Cortex of kidney (tissue), 1 donor: ENCODE measurements at places on chromosomes 2 and 18.

DNA sequence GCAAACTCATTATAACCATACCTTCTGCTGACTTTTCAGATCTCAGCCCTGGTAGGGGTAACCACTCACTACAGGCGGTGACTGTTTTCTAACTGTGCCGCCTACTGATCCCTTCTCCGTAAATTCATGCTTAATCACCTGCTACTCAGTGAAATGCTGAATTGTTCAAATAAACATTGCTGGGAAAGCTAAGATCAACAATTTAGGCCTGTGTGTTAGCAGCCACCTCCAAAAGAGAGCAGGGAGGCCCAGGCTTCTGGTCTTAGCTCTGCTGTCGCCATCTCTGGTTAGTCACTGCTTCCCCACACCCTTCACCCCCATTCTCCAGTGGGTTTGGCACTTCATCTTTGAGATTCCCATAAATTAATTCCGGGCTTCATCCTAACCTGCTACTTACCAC lies 21.8 kb upstream of the NT5C1B start:
- DNase-seq: no peak

- no peak for DNase-seq
Measured at GRCh38 chr2:37610638-37611289, 60.7 kb downstream of the CDC42EP3 start.

GRCh38 chr2:224838335-224838734 lies 122.2 kb upstream of the CCDC195 start:
- no peak for DNase-seq

GRCh38 chr18:25146512-25146910 lies 205.5 kb downstream of the ZNF521 start:
- no peak for DNase-seq

DNA sequence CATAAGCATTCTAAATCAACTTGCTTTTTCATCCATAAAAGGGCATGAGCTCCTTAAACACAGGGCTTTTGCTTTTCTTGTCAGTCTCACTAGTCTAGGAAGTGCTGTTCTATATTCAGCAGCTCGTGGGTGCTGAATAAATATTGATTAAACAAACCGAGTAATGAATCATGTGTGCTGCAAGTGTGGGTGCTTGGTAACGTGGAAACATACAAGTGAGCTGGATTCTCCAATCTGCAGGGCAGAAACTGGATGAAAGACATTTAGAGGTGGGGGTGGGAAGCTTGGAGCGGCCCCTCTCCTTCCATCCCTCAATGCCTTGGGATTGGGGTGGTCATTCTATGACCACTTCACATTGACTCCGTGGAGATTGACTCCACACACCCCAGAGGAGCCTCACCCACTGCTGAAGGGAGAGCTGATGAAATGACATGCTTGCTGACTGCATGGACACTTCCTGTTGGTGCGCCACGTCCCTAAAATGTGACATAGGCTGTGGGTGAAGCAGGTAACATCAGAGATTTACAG lies 114.6 kb downstream of the DOCK10 start:
- no peak for DNase-seq

DNA sequence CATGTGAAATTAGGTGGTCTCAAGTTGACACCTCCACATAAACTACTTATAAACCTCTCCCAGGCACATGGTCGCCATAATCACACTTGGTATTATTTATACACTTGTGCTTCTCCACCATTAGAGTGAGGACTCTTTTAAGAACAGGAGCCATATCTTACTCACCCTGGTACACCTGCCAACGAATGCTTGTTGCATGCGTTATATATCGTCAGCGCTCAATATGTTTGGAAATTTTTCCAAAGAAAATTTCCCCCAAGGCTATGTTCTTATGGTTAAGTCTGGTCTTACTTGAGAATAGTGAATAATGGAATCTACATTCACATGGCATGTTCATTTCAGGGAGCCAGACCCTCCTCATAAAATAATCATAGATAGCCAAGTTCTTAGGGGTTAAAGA lies 271.7 kb downstream of the BCL11A start:
- no peak for DNase-seq

- DNase-seq: no peak
Measured at GRCh38 chr2:146108993-146109392, 1589.1 kb upstream of the ZEB2 start.

DNA sequence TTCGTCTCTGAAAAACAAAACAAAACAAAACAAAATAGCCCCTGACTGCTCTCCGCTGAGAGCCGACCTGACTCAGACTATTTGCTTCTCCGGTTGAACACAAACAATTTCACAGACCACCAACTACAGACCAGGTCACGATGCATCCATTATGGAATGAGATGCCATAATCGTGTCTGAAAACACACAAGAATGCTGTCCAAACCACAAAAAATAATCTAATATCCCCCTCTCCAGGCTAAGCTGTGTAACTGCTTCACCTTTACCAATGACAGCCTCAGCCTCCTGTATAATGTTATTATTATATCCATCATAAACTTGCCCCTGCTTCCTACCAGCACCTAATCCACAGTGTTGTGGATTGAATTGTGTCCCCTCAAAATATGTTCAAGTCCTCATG lies 114.7 kb downstream of the DNAH6 start:
- no peak for DNase-seq

GRCh38 chr18:7978834-7979233 lies 411.7 kb downstream of the PTPRM start:
- no peak for DNase-seq

DNA sequence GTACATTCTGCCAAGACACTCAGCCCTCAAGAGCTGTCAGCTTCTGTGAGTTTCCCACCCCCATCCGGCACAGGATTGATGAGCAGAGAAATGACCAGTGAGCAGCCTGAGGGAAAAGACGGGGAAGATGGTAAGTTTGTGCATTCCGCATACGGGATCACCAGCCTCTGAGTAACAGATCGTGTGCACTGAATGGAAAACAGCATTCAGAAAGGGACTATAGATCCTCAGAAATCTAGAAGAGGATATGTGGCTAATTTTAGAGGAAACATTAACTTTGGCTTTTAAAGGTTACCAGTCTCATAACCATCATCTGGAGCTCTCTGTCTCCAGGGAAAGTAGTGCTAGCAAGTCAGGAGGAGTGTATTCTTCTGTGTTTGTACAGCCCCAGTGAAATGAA lies 326.0 kb downstream of the TGIF1 start:
- DNase-seq: no peak

GRCh38 chr2:237085248-237086221 lies at the start of gene COPS8:
TSS of gene COPS8 (plus strand) at chr2:237085889. CDS start at chr2:237085965, 76 bp downstream.
- DNase-seq: peak; percentile 44

GRCh38 chr2:226904592-226904991 lies 68.7 kb downstream of the RHBDD1 start:
- no peak for DNase-seq

- no peak for DNase-seq
Measured at GRCh38 chr2:95310651-95311050, 13.5 kb downstream of the KCNIP3 start.

GRCh38 chr2:78417355-78417754 lies 608.1 kb upstream of the REG3G start:
- DNase-seq: no peak

GRCh38 chr2:8872821-8873432 lies 35.5 kb upstream of the KIDINS220 start:
- no peak for DNase-seq

DNA sequence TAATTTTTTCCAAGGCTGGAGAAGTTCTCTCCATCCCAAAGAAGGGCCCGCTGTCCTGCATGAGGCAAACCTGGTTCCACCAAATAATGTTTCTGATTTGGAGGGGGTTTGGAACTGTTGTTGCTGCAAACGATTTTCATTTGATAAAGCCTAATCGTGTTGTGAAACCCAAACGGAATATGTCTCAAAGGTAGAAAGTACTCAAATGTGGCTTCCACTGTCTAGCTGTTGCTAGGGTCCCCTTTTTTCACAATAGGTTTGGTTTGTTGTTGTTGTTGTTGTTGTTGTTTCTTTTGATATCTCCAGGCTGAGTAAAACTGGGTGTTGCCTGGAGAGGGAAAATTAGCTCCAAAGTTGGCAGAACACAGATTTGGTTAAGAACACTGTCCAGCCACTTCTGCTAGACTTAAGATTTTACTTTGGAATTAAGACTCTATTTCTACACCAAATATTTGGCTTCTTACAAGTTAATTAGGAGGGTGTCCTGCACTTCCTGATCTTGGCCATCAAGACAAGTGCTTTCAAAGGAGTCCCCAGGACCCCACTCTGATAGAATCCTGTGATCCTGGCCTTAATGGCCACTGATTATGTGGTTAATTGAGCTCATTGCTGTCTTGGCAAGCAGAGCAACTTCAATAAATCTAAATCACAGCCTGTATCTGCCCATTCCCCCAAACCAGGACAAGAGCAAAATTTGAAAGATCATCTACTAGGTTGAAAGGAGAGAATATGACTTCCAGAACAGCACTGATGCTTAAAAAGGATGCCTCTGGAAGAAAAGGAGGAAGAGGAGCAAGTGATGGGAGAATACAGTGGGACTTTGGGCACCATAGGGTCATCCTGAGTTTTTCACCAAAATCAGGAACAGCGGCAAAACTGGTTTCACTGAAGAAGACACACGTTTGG lies 3.3 kb upstream of the HOXD13 start:
- DNase-seq: no peak

- no peak for DNase-seq
Measured at GRCh38 chr18:45730832-45731575, 7.0 kb downstream of the SLC14A1 start.

- no peak for DNase-seq
Measured at GRCh38 chr18:22639026-22639463, 221.3 kb upstream of the CTAGE1 start.

DNA sequence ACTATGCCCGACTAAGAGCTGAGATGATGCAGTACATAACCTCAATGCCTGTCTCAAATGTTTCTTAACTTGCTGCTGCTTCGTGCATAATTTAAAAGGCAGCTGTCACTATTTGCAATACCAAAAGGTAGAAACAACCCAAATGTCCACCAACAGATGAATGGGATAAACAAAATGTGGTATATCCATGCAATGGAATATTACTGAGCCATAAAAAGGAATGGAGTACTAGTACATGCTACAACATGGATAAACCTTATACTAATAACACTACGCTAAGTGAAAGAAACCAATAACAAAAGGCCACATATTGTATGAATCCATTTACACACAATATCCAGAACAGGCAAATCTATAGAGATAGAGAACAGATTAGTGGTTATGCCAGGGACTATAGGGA lies 13.0 kb upstream of the DGKD start:
- DNase-seq: no peak

DNA sequence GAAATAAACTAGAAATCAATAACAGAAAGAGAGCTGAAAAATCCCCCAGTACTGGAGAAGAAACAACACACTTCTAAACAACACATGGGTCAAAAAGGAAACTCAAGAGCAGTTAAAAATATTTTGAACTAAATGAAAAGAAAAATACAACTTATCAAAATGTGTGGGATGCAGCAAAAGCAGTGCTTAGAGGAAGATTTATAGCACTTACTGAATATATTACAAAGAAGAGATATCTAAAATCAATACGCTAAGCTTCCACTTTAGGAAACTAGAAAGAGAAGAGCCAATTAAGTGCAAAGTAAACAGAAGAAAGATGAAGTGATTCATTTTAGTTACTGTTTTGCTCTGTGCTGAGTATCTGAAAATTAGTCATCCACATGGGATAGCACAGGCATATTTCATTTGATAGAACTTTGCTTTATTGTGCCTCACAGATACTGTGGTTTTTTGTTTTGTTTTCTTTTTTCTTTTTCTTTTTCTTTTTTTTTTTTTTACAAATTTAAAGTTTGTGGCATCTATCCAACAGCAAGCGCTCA lies 17.0 kb downstream of the TGFA start:
- DNase-seq: no peak

DNA sequence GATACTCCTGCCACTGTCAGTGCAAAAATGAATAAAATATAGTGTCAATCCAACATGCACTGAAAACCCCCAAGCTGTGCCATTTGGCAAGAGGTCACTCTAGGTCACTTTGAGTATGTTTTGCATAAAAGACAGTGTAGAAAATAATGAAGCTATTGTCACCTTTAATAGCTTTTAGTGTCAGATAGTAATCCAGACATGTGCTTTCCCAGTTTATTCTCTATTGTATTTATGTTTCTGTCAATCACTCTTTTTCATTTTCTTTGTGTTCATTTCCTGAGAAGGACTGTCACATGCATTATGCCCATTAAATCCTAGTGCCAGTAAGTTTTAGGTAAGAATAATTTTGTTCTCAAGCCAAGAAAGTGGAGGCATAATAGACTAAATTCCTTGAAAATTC lies 1073.9 kb upstream of the CDH2 start:
- no peak for DNase-seq

- no peak for DNase-seq
Measured at GRCh38 chr18:2918761-2919550, 72.2 kb downstream of the EMILIN2 start.

DNA sequence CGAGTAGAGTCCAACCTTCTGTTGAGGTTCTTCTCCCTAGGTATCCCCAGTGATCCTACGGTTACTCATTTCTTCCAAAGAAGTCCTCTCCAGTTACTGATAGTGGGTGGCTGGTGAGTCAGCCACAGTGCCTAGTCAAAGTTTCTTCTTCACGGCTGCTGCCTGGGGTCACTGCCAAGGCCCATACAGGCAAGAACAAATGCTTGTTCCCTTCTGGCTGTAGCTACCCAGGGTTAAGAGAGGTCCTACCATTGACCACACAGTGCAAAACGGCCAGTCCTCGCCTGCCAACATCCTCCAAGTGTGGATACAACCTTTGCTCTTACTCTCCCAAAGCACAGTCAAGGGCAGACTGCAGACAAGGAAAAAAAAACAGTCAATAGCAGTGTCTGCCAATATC lies 2.9 kb upstream of the PTPN4 start:
- DNase-seq: no peak

GRCh38 chr2:28408764-28409599 lies 16.3 kb downstream of the FOSL2 start:
- no peak for DNase-seq

DNA sequence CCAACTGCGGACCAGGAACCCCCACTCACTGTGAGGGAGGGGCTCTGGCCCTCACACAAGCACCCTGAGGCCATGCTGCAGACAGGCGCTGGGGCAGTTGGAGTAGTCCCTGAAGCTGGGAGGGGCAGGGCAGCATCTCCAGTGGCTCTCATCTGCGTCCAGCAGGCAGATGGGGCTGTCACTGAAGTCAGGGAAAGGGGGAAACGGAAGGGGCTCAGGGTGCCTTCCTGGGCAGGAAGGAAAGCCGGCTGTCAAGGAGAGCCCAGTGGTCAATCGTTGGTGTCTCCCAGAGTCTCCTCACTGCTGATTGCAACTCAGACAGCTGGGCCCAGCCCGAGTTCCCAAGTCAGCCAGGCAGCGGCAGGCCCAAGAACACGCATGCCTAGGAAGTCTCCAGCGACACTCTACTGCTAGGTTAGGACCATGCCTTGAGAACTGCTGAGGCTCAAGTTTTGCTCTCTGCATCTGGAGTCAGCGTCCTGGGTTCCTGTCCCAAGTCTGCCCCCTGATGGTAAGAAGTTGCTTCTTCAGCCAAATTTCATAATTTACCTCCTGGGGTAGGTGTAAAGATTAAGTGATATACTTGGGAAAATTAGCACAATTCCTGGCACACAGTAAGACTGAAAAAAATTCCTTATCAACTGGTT lies 27.4 kb upstream of the NMUR1 start:
- no peak for DNase-seq

- DNase-seq: no peak
Measured at GRCh38 chr2:208092093-208092832, 32.1 kb downstream of the CRYGD start.

- no peak for DNase-seq
Measured at GRCh38 chr2:6920743-6921064, 3.5 kb downstream of the RNF144A start.
